ENCODE measurements at places on chromosomes 1 and 21.

DNA sequence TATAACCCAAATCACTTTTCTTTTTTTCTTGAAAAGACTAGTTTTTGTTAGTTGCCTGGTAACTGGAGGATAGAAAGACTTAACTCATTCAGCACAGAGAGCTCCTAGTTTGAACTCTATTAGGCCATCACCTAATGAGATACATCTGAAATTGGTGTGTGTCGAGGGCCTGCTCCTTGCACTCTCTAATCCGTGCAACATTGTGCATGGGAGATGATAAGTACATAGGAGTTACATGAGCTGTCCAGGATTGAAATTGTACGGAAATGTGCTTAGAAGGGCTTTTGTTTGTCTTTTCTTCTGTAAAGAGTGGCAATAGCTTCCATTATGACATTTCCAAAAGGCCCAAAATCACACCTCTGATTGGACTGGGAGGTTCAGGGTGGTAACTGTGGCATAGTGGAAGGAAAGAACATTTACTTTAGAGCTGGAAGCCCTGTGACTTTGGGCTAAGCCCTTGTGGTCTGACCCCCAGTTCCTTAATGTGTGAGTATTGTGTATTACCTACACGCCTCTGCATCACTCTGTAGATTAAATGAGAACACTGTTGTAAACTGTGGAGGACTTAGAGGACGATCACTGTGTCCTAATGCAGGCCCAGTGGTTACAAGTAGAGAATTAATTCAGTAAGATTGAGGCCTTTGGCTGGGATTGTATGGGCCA is 71.2 kb downstream of the FGGY start:
- no peak for DNase-seq

- no peak for DNase-seq
Measured at GRCh38 chr1:99328171-99328570, 63.9 kb downstream of the PLPPR4 start.

GRCh38 chr1:212918824-212919223 is 31.5 kb upstream of the VASH2 start:
- DNase-seq, result no peak

- DNase-seq, result no peak
Measured at GRCh38 chr1:86848654-86849053, 65.3 kb downstream of the SELENOF start.

- no peak for DNase-seq
Measured at GRCh38 chr1:30123036-30123435, 600.3 kb downstream of the MATN1 start.

DNA sequence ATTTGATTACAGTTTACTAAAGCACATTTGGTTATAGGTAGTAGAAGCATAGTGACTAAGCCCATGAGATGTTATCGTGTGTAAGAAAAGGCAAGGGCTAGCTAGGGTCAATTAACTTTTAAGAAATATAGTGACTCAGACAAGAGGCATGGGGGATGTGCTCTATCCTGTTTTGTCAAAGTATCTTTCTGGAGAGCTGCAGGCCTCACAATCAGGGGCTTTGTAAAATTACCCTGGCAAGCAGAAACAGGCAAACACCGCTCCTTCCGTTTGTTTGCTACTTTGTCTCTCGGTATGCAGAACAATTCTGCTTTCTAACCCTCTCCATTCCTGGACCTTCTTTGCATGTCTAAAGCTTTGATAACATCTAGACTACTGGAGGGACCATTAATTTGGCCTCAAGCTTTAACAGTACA is 26.1 kb upstream of the ZNF697 start:
- no peak for DNase-seq

DNA sequence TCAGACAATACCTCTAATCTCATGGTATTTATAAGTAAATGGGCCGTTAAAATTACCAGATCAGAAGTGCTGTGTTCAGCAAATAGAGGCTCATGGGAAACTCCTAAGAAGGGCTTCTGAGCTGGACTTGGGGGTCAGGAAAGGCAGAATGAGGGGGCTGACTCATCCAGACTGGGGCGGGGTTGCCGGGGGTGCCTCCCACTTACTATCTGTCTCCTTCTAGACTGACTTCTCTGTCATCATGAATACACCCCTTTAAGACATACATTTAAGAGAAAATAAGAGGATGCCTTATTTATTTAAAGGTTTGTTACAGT is 96.0 kb upstream of the ERRFI1 start:
- DNase-seq, result no peak

GRCh38 chr1:154661110-154661509 is 53.1 kb upstream of the ADAR start:
- DNase-seq, result no peak

DNA sequence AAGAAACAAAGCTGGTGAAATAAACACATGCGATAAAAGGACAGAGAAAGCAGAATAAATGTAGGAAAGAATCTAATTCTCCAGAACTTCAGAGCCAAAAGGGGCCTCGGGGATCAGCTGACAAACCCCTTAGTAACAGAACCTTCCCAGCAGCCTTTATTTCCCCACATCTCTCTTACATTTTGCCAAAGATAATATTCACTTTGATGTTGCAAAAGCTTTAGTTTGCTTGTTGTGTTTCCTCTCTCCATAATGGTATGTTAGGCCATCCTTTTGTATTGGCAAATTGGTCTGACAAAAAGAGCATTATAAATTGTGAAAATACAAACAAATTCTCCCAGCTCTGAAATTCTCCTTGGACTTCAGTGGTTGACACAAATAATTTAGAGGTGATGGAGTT is 54.9 kb downstream of the OPTC start:
- DNase-seq, result no peak

DNA sequence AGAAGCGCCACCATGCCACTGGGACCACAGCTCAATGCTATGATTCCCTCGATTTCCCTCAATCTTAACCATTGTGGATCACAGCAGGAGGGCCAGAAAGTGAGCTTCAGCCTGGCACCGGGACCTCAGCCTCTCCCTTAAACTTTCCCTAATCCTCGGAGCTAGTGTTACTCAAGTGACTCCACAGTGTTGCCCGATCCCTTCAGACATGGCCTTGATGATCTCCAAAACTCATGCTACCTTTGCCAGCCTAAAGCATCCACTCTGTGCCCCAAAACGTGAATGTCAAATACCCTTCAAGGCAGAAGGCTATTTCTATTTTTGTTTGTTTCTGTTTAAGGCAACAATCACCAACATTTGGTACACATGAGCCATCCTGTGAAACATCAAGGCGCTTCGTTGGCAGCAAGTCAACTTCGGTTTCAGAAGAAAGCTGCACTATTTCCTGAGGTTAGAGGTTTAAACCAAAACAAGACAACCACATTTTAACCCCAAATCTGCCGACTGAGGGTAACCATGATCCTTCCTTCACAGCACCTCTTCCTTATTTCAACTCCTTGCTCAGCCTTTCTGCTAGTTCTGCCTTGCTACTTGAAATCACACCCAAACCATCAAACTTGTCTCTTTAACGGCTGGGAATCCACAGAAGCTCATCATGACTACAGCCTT is 94.4 kb upstream of the KRTAP19-8 start:
- peak; percentile 48 for DNase-seq

DNA sequence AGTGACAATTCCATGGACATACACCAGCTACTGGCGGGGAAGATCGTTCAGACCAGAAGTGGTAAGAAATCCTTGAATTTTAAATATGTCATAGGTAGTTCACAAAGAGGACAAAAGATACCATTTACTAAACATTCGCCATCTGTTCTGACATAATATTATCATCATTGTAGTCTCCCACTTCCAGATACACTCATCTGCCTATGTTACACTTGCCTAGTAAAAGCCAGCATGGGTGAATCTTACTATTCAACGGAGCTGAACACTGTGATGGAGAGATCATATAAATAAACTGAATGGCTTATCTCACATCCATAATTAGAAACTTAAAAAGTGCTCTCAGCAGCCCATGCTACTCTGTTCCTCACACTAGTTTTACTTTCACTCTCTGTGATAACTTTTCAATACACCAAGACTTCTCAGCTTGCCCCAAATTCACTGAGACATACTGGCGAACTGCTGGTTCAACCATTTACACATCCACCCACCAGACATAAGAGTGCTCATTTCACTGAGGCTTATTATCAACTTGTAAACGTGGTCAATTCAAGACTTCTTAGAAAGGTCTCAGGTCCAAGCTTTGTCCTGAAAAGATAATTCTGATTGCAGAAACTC is 463 bp upstream of the PRRC2C start:
- no peak for DNase-seq

DNA sequence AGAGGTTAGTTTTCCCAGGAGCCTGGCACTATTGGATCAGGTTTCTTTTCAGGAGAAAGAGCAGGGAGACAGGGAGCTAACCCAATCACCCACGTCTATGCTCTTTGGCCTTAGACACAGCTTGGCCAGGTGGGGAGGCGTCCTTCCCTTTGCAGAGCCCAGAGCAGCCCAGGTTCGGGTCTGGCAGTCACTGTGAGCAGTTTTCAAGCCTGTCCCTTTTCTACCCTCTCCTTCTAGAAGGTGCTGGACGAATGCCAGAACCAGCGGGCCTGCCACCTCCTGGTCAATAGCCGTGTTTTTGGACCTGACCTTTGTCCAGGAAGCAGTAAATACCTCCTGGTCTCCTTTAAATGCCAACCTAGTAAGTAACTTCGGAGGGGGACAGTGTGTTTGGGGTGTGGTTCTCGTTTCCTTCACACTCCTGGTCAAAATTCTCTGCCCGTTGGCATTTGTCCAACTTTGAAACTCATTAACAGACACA is 44.9 kb downstream of the EVA1C start:
- DNase-seq, result no peak

DNA sequence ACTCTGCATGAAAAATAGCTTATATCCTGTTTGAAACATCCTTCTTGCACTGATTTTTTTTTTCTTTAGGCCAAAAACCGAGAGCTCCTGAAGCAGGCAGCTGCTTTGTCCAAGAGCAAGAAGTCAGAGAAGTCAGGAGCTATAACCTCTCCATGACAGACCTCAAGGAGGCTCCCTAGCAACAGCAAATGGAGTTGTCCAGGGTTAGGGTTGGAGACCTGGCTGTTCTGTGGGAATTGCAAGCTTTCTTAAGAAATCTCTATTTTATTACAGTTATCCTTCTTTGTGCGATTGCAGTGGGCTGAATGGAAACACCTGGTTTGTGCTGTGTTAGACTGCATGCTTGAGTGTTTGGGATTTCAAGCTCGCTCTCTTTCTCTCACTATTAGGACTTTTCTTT is 12.6 kb upstream of the STX12 start:
- no peak for DNase-seq

DNA sequence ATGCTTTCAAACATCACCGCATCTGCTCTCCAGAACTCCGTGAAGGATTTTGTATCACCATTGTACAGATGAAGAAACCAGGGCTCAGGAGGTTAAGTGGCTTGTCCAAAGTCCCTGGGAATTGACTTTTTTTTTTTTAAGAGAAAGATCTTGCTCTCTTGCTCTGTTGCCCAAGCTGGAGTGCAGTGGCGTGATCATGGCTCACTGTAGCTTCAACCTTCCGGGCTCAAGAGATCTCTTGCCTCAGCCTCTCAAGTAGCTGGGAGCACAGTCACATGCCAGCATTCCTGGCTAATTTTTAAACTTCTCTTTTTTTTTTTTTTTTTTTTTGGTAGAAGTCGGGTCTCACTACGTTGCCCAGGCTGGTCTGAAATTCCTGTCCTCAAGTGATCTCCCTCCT is 6.9 kb upstream of the TAS1R2 start:
- DNase-seq, result no peak

DNA sequence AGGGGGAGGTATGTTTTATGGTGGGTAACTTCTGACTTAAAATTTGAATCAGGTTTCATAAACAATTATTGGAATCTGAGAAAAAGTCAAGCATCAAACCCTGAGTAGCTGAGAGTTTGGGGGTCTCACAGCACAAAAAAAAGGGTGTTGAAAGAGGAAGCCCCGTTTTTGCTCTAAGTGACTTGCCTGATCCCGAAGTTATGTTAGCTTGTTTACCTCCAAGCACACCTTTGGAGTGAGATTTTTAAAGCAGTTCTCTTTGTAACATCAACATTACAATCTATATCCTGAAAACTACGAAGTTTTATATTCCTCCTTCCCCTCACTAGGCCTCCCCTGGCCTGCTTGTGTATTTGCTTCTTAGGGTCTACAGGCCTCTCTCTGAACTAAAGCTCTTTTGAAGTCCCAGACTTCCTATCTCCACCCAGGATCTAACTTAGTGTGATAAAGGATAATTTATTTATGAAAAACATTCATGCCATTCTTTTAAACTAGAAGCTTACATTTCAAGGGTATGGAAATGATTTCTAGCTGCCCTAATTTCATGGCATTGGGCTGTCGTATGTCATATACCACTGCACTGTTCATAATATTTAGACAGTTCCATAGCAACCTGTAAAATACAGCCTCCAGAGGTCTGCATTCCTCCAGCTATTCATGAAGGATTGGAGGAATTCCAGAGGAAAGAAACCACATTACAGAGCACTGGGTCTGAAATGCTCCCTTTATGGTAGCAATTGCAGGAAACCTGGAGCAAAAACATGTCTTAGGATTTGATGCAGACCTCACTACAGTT is 36.1 kb upstream of the RGS1 start:
- DNase-seq, result no peak

- no peak for DNase-seq
Measured at GRCh38 chr21:38179511-38179910, 77.3 kb upstream of the KCNJ15 start.

DNA sequence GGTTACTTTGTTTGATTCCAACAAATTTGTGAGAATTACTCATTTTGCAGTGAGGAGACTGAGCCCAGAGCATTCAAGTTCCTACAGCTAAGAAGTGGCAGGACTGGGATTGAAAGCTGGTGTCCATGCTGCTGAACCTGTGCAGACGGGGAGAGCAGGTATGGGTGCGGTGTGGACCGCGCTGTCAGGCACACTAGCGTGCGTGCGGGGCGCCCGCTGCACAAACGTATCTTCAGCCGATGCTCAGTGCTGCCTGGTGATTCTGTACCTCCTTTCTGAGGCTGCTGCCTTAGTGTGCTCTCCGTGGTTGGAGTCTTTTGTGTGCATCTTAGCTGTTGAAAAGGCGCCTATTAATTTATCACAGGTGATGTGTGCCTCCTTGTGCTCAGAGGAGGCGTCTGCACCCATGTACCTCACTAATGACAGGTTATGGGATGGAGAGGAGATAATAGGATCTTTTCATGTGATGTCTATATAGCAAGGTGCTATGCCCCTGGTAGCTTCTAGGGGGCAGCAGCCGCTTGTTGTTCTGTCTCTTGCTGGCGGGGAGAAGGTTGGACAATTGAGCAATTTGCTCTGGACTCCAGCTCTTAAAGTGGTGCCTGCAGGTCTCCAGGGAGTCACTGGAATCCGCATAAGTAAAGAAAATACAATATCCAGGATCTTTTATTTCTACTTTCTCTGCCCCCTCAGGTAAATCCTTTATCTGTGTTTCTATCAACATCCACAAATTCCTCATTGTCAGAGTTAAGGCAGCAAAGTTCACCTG is 32.5 kb downstream of the PEX14 start:
- no peak for DNase-seq

Measured in stimulated activated CD8-positive, alpha-beta memory T cell treated with anti-CD3 and anti-CD28 coated beads, Interleukin-4, amount 100 ng/mL, for 1 hour (primary cell).